ENCODE measurements at places on chromosomes 2 and 18.

DNA sequence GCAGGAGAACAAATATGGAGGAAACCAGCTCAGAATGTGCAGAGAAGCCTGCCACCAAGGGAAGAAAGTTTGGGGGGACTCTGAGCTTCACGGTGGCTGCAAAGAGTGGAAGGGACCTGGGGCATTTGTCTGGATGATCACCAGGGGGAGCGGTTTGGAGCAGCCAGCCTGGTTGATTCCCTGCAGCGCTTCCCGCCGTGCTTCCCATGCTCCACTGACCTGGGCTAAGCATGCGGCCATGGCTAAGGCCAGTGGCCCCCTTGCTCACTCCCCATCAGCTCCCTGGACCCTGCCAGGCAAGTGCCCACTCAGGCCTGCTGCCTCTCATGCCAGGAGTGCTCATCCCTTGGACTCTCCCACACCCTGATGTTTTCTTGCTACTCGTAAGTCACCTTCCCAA, 27.0 kb downstream of the NTSR2 start:
- no peak for DNase-seq

DNA sequence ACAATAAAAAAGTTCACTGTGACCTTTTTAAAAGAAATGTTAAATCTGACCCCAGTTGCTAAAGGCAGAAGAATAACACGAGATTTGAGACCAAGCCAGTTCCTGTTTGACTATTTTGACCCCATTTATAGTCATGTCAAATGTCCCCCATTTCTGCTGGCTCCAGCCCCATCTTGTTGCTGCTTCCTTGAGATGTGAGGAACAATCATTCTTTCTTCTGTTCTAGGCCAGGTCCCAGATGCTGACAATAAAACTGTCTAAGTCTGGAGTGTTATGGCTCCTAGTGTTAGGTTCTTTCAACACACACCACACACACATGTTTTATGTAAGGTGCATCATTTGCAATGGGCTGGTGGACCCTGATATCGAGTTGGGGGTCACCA, 92.0 kb upstream of the CYP1B1 start:
- DNase-seq = no peak

- no peak for DNase-seq
Observed at GRCh38 chr2:222844323-222844722, 16.5 kb upstream of the ACSL3 start.

- DNase-seq = no peak
Observed at GRCh38 chr2:224283466-224283965, 118.4 kb downstream of the FAM124B start.

DNA sequence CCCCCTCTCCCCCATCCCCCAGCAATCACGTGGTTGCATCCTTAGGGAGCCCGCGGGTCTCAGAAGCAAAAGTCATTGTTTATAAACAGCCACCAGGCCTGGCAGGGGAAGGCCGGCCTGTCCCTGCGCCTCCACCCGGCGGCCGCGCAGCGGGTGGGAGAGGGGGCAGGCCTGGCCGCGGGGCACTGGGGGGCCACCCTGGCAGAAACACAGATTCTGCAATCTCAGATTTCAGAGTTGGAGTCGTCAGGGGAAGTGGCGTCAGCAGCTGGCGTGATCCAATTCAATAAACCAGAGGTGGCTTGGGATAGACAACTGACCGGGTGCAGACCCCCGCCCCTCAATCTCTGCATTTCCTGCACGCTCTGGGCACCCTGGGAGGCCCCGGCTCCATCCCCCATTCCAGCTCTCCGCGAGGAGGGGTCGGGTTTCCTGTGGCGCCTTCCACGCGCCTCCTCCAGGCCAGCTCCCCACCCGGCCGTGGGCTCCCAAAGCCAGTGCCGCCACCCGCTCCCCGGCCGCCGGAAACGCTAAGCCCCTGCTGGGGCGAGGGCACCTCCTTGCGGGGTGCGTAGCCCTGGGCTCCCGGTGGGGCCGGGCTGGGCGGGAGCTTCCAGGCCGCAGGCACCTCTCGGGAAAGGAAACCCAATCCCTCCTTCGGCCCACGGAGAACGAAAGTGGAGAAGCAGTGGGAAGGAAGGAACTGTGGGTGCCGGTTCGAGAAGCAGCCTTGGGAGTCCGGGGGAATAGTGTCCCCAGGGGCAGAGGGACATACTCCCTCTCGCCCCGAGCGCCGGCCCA, 1.1 kb downstream of the BIN1 start:
- no peak for DNase-seq

GRCh38 chr18:49608366-49609255, 46.8 kb downstream of the LIPG start:
- DNase-seq = no peak

GRCh38 chr2:29931818-29932217, 10.4 kb upstream of the ALK start:
- DNase-seq = no peak

DNA sequence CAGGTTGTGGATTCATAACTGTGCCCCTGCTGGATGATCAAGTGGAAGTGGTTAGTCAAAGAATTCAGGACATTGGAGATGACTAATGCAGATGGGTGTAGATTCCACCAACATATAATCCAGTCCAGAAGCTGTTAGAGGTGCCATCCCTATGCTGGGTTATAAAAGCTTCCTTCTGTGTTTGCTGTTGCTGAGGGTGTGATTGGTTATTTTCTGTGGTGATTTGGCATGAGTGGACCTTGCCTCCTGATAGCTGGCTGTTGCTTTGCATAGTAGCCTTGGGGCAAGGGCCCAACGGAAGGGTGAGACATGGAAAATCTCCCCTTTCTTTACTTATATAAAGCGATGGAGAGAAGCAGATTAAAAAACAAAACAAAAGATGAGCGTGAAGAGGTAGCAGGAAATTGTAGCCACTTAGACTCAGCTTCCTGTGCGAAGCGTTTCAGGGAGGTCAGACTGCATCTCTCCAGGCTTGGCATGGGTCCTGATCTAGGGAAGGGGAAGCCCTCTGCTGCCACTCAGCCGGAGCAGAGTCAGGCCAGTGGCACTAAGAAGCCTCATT, 190.4 kb downstream of the FMNL2 start:
- no peak for DNase-seq

GRCh38 chr2:163595028-163595427, 140.8 kb downstream of the FIGN start:
- no peak for DNase-seq

DNA sequence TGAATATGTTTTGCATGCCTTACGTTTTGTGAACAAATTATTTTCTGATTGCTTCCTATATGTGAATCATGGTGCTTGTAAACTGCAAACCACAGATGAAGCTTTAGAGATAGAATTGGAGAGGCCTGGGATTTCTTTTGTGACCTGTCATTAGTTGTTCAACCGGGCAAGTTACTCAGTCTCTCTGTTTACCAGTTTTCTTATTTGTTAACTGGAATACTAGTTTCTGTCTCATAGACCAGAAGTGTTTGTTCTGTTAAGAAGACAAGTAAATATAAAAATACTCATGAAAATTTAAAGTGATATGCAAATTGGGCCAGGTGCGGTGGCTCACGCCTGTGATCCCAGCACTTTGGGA, 27.3 kb downstream of the DGKD start:
- no peak for DNase-seq

DNA sequence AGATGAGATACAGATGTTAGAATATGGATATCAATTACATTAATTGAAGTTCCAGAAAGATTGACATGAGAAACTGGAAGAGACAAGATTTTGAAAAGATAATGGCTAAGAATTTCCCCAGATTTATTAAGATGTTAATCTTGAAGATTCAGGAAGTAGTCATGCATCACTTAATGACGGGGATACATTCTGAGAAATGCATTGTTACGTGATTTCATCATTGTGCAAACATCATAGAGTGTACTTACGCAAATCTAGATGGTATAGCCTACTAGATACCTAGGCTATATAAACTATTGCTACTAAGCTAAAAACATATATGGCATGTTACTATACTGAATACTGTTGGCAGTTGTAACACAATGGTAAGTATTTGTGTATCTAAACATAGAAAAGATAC, 6.8 kb upstream of the CHMP3 start:
- no peak for DNase-seq

- no peak for DNase-seq
Observed at GRCh38 chr2:75099521-75099922, 99.8 kb downstream of the TACR1 start.

GRCh38 chr2:12935796-12936195, 219.1 kb downstream of the TRIB2 start:
- no peak for DNase-seq

DNA sequence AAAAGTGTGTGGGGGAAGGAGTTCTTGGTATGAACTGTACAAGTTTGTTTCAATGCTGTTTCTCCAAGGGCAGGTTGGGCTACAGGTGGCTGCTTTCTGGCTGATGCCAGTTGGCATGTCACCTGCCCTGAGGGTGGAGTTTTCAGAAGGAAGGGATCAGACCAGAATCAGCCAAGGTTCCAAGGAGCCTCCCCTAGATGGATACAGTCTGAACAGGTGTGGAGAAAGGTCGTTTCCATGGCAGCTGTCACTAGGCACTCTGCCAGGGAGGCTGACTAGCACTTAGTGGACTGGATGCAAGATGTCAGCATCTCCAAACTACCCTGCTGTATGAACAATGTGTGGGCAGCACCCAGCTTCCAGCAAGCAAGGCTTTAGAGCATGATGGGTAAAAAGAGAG, 444.4 kb upstream of the HNRNPA3 start:
- DNase-seq = no peak

DNA sequence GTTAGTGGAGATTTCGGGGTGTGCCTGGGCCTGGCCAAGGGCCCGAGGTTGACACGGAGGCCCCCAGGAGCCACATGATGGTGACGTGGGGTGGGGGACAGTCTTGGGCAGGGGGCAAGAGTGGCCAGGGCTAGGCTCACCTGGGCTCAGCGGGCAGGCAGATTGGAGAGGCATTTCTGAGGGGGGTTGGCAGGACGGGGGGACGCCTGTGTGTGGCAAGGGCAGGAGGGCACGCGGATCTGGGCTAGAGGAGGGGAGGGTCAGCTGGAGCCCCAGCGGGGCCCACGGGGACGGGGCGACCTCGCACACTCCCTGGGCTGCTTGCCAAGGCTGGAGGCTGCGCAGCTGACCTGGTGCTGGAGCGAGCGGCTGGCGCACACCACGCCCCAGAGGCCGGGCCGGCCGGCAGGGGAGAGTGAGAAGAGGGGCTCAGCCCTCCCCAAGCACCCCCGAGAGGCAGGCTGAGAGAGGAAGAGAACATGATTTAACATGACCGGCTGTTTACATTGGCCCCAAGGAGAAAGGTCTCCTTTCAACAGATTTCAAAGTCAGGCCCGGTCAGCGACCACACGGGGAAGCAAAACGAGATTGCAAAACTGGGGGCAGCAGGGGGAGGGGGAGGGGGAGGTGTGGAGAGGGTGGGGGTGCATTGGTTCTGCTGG, 38.0 kb upstream of the SNED1 start:
- DNase-seq = peak; percentile 3

- DNase-seq = no peak
Observed at GRCh38 chr2:231666171-231667095, 41.9 kb upstream of the PTMA start.

DNA sequence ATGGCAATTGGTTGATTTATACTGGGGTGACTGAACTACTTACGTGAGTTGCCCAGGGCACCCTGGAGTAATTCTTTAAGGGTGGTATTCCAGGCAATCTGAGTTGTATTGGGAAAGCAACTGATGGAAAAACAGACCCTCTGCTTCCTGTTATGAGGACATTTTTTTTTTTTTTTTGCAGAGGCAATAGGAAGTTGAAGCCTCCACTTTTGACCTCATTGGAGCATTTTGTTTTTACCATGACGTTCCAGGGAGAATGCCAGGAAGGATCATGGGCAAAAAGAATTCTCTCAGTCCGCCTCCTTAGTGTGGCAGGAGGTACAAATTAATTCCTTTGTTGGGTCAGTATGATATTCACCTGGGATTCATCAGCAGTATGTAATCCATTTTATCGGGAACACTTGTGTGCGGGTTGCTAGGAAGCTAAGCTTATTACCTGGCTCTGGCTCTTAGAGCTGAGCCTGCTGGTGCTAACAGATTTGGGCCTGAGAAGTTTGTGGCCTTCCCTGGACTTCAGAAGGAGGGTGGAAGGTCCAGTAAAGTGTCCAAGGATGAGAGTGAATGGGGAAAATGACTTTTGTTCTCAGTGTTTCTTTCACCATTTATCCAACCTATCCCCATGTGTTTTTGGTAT, 272.9 kb upstream of the EPAS1 start:
- DNase-seq = no peak

- DNase-seq = peak; percentile 15
Observed at GRCh38 chr2:68741238-68741637, 6.6 kb downstream of the ARHGAP25 start.

- DNase-seq = no peak
Observed at GRCh38 chr2:36052819-36053218, 302.8 kb upstream of the CRIM1 start.

GRCh38 chr2:208983486-208983885, 440.4 kb upstream of the MAP2 start:
- DNase-seq = no peak

GRCh38 chr2:233399306-233400225, 45.3 kb downstream of the DGKD start:
- peak; percentile 55 for DNase-seq

- no peak for DNase-seq
Observed at GRCh38 chr2:68417926-68418325, 49.2 kb downstream of the FBXO48 start.

- no peak for DNase-seq
Observed at GRCh38 chr18:582465-582864, 2.3 kb downstream of the CETN1 start.

DNA sequence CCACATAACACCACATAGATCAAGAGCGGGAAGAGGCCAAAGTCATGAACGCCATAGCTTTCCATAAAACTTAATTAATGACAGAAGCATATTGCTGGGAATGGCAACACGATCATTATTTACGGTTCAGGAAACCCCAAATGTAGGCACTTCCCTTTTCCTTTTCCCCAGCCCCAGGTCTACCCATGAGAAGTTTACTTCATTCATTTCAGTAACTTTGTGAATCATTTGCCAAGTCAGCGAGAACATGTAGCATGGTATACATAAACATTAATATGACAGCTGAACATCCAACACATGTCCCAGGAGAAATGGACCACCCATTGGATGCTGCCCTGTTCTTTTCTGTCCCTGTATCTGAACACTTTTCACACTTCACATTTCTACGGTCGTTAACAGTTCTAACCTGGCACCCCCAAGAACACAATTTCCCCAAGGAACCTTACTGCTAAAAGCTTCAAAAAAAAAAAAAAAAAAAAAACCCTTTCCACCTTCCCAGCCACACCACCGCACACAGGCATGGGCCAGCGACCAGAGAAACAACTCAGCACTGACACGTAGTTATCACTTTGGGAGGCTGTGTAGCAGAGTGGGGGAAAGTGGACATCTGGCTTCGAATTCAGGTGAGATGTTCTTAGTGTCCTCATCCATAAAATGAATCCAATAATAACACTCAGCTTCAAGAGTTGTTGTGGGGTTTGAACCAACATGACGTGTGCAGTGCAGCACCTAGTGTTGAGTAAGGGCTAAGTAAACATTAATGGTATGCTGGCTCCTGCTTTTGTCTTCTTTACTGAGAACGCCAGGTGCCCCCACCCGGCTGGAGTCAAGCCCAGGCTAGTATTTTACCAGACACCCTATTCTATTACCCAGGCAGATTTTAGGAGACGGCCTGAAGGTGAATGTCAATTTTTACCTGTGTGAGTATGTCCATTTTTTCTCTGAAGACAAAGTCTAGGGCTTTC, 371.5 kb downstream of the LNPK start:
- no peak for DNase-seq
